ENCODE measurements at places on chromosomes 11 and 22.

- no peak for DNase-seq
These were observed 922 bp downstream of the HNRNPUL2 start for GRCh38 chr11:62726156-62726914.

DNA sequence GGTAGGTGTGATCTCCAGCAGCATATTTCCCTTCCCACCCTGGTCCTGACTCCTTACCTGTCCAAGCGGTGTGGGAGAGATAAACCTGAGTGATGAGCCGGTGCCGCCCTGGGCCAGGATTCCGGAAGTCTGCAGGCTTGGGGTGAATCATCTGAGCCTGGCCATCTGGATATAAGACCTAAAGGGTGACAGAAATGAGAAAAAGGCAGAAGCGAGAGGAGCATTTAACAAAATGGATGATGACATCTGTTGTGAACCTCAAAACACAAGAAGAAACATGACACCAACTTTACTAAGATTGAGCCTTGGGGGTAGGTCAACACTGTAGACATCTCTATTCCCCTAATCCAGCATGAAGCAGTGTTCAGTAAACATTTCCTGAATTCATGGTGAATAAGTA is 62.8 kb downstream of the AAMDC start:
- DNase-seq: no peak

DNA sequence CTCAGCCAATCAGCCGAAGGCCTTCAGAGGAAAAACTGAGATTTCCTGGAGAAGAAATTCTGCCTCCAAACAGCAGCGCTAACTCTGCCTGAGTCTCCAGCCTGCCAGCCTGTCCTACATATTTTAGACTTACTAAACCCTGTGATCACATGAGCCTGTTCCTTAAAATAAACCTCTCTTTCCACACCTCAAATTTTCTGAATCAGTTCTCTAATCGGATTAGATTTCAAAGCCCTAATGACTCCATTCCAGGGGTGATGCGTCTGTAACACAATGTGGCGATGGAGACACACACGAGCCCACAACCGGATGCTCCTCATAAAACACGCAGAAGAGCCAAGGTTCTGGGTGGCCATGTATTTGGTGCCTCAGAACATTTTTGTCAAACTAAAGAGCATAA is 1371.2 kb downstream of the BRD1 start:
- no peak for DNase-seq

DNA sequence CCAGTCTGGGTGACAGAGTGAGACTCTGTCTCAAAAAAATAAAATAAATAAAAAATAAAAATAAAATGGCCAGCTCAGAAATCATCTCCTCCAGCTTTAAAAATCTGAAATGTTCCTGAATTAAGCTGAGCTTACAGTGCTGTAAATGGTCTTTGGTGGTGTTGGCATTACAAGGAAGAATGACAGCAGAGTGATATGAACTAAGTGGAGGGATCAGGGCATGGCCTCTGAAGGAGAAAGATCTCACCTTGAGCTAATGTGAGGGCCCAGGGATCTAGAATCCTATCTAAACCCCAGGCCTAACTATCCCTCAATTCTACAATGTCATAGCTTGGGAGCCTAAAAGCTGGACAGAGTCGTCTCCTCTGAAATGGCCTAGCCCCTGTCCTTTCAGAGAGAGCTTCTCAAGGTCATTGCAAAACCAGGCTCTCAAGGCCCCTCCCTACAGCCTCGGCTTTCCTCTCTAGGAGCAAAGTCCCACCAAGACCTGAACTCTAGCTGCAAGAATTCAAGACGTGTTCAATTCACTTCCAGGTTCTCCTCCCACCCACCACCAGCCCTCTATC is 345.4 kb downstream of the BUD13 start:
- DNase-seq: no peak

All from NCI-H187 (cell line).